ENCODE measurements at places on chromosomes 7 and 10.

- DNase-seq: no peak
Measured at GRCh38 chr10:70592746-70593512, 9.6 kb downstream of the PRF1 start.

DNA sequence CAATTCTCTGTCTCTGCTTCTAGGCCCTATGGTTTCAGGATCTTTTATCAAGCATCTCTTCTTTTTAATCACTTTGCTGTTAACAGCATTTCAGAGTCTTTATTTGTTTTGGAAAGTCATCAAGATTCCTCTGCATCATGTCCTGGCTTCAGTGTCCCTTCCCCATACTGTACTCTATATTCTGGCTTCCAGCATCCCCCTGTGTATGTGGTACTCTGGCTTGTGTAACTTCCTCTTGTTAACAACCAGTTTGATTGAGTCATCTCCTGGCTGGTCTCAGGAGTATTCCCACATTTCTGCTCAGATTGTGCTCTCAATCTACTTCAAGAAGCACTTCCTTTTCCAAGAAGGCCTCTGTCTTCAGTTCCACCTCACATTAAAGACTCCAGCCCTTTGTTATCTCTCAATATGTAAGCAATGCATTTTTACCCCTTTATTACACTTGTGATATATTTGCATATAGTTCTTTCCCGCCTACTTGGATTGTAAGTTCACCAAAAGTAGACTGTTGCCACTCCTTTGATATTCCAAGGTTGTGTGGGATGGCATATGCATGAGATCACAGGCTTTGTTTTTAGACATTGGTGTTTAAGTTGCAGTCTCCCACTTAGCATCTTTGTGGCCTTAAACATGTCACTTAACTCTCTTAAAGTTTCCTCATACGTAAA, 15.1 kb upstream of the ATE1 start:
- no peak for DNase-seq

GRCh38 chr10:123999261-123999660, 94.1 kb downstream of the CHST15 start:
- no peak for DNase-seq

DNA sequence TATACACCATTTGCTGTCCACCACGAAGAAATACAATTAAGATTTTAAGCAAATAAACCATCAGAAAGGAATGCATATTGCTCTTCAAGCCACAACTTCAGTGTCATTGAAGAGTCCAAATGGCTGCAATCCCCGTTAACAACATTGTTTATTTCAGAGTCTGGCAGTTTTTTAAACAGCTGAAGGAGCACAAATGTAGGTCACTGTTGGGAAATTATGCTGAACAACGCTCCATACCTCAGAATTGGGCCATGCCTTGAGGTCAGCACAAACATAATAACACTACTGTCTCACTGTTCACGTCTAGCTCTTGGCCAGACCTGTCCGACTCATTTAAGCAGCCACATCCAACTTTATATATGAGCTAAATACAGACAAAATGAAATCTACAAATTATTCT, 453.9 kb upstream of the GHITM start:
- DNase-seq: no peak

DNA sequence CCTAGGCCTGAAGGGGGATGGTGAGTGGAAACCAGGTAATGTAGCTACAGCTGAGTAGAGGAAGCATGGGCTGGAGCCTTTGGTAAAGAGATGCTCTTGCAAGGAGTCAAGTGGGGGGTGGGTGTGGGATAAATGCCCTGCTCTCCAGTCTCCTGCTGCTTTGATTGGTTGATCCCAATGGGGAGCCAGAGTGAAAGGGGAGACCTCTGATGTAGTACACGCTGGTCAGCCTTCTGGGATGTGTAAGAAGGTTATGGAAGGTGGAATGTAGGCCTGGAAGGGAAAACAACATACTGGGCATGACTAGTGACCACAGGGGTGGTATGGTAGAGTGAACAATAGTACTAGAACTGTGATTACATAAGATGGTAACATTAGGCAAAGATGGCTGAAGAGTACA, 44.3 kb downstream of the TET1 start:
- DNase-seq: no peak

GRCh38 chr7:98200364-98200763, 10.9 kb upstream of the BHLHA15 start:
- no peak for DNase-seq

GRCh38 chr10:78578929-78579328, 489.8 kb upstream of the ZMIZ1 start:
- no peak for DNase-seq

GRCh38 chr7:127717502-127718339, 65.7 kb downstream of the SND1 start:
- DNase-seq: no peak

GRCh38 chr10:116271593-116272439, 1.2 kb downstream of the GFRA1 start:
- DNase-seq: no peak

DNA sequence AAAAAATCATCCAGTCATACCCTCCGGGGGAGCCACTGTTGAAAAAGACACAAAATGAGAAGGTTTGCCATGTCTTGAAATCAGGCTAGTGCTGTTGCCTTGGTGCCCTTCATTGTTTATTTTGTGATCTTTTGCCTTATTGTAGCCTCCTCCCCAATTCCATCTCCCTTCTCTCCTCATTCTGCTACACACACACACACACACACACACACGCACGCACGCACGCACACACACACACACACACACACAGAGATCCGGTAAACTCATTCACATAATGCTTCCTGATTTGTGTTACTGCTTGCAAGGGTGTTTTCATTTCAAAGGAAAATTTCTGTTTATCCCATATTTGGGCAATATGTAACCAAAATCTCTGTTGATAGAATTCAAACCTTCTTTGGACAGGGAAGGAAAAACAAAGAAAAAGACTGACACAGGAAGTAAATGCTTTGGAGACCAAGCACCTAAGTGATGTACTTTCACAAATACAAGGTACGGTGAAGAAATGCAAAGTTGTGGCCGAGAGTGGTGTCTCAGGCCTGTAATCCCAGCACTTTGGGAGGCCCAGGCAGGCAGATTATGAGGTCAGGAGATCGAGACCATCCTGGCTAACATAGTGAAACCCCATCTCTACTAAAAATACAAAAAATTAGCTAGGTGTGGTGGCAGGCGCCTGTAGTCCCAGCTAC, 141.1 kb upstream of the CDK13 start:
- DNase-seq: no peak

- DNase-seq: no peak
Measured at GRCh38 chr10:10961072-10961471, 56.6 kb upstream of the CELF2 start.

DNA sequence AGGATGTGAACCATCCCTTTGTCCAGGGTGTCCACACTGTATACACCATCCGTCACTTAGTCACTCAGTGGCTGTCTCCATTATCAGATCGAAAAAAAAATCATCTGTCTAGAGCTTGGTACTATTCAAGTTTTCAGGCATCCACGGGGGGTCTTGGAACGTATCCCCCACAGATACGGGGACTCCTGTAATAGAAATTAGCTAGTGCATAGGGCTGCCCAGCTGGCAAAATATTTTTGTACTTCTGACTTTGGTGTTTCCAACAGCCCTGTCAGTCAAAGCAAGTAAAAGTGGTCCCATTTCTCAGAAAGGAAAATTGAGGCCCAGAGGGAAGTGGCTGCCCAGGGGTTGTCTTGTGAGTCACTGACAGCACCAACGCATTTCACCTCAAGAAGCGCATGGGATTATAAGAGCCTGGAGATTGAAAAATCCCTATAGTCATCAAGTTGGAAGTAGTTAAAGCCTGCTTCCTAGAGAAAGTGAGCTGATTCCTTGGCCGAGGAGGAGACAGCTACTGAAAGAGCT, 52.1 kb upstream of the SLC29A3 start:
- DNase-seq: no peak

GRCh38 chr10:31630861-31631567, 297.6 kb downstream of the ARHGAP12 start:
- DNase-seq: no peak

GRCh38 chr7:43750016-43750887, 8.2 kb upstream of the BLVRA start:
- no peak for DNase-seq

DNA sequence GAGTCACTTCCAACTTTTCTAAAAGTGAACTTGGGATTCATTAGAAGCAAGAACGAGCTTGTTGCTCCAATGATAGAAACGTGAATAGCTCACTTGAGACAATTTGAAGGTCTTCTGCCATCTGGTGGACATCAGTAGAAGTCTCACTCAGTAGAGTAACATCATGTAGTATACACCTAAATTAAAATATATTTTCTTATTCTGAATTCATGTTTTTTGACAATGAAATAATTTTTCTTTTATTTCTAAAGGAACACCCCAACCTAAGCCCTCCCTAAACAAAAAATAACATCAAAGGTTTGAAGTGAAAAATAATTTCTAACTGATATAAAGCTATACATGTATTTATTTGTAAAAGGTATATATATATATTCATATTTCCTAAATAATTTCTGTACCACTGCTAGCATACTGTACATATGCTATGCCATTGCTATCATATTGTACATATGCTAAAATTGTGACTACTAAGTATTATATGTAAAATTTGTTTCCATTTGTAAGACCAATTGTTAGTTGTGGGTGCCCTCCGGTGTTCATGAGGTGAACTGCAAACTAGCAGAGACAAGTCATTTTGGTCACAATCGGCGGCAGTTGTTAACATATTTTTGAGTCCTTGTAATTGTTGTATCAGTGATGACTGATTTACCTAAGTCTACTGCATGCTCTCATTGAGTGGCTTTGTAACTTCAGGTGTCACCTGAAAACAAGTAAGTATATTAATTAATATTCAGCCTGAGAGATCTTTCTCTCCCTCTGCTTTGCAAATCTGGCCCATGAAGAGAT, 121.9 kb downstream of the PTPRZ1 start:
- peak; percentile 10 for DNase-seq

DNA sequence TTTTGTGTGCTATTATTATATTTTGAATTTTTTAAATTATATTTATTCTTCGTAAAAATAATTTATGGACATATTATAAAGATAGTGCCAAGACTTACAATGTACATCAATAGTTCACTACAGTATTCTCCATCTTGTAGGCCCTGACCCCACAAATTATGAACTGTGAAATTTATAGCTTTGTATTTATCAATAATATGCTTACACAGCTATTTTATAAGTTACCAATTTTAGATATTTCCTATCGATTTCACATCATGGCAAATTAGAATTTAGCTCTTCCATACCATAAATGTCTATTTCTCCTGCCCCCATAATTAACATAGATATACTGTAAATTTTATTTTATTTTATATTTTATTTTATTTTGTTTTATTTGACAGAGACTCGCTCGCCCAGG, 34.4 kb upstream of the GNAI1 start:
- DNase-seq: no peak

- DNase-seq: no peak
Measured at GRCh38 chr7:21617916-21618390, 75.1 kb downstream of the DNAH11 start.

DNA sequence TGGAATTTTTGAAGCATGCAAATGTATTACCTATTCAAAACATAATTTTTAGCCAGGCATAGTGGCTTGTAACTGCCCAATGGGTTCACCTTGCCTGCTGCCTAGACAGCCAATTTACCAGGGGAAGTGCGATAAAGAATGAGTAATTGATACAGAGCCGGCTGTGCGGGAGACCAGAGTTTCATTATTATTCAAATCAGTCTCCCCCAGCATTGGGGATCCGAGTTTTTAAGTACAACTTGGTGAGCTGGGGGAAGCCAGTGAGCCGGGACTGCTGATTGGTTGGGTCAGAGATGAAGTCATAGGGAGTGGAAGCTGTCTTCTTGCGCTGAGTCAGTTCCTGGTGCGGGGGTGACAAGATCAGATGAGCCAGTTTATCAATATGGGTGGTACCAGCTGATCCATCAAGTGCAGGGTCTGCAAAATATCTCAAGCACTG, 29.1 kb upstream of the NRBF2 start:
- no peak for DNase-seq

All from hippocampal formation (tissue), 2 donors.